Activated CD8-positive, alpha-beta T cell treated with anti-CD3 and anti-CD28 coated beads for 36 hours (primary cell): ENCODE measurements at places on chromosomes 11 and 22. TPM values are rescaled to one million over a fixed set of nuclear protein-coding genes. Genes with fewer than 3 reads are reported as not detected.
A peak's percentile ranks its signal among the peaks of the same experiment; 100 is the strongest.

DNA sequence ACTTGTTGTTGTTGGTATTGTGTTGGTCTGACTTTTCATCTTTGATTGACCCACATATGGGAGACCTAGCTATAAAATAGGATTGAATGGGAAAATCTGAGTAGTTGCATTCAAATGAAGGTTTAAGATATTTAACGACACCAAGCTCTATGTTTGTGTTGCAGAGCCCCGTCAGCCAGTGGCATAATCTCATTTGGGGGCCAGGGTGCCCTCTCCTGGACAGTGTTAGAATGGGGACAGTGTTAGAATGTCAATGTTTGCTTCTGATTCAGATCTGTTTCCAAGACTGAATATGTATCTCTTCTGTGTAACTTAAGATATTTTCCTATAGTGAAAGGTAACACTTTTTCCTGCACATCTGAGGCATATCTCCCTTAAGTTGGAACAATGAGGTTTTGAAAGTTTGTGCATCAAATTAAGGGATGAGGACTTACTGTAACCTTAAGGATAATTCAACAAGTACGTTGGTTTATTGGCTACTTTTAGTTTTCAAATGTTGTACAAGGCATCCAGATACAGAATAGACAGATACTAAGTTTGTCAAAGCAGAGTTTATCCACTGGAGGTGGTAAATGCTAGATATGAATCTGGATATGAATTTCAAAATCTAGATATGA is 5.3 kb upstream of the OR52M1 start:
- H3K4me3 ChIP-seq, result no peak overlapping the region
- H3K36me3 ChIP-seq, result no peaks in the 10 kb centered on the region
- H3K27me3 ChIP-seq, result peaks cover 2% of the 10 kb centered on the region

- H3K36me3 ChIP-seq, result no peaks in the 10 kb centered on the region
- peaks cover 31% of the 10 kb centered on the region for H3K4me1 ChIP-seq
- no peak overlapping the region for H3K4me3 ChIP-seq
- H3K27me3 ChIP-seq, result no peaks in the 10 kb centered on the region
These were observed 9.4 kb downstream of the PGM2L1 start for GRCh38 chr11:74388678-74389327.

HBG1 gene
- not detected for total RNA-seq

HEPN1 gene
- not detected for total RNA-seq

- H3K4me3 ChIP-seq, result no peak overlapping the region
- H3K36me3 ChIP-seq, result no peaks in the 10 kb centered on the region
- H3K4me1 ChIP-seq, result no peaks in the 10 kb centered on the region
- no peaks in the 10 kb centered on the region for H3K27me3 ChIP-seq
These were observed 121.6 kb downstream of the BUD13 start for GRCh38 chr11:116651098-116651736.

- H3K4me1 ChIP-seq, result no peaks in the 10 kb centered on the region
- H3K4me3 ChIP-seq, result no peak overlapping the region
- DNase-seq, result no peak
- H3K36me3 ChIP-seq, result no peaks in the 10 kb centered on the region
- H3K27me3 ChIP-seq, result peaks cover 3% of the 10 kb centered on the region
These were observed 36.3 kb downstream of the PDE2A start for GRCh38 chr11:72637926-72638325.

DNA sequence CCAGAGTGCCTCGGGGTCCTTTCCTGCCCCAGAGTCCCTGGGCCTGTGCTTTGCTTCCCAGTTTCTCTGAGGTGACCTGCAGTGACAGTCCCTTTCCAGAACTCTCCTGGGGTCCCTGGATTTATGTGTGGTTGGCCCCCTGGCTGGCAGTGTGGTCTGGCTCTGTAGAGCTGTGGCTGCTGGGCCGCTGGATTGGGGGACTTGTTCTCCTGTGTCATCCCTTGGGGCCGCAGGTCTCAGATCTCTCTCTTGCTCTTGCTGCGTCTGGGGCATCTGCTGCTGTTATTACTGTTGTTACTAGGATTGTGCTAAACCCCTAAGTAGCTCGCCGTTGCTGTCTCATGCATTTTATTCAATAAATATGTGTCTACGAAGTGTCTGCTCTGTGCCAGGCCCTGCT is 31.9 kb downstream of the FAM83F start:
- H3K4me3 ChIP-seq, result no peak overlapping the region
- no peaks in the 10 kb centered on the region for H3K27me3 ChIP-seq
- no peaks in the 10 kb centered on the region for H3K36me3 ChIP-seq
- DNase-seq, result no peak
- H3K27ac ChIP-seq, result no peak overlapping the region
- H3K4me1 ChIP-seq, result peaks cover 10% of the 10 kb centered on the region

MAP6 gene
- not detected for total RNA-seq

- peaks cover 6% of the 10 kb centered on the region for H3K27me3 ChIP-seq
These were observed 30.7 kb downstream of the FGF4 start for GRCh38 chr11:69744435-69744834.

SLC35E4 gene
- 3.4 TPM for total RNA-seq

DNA sequence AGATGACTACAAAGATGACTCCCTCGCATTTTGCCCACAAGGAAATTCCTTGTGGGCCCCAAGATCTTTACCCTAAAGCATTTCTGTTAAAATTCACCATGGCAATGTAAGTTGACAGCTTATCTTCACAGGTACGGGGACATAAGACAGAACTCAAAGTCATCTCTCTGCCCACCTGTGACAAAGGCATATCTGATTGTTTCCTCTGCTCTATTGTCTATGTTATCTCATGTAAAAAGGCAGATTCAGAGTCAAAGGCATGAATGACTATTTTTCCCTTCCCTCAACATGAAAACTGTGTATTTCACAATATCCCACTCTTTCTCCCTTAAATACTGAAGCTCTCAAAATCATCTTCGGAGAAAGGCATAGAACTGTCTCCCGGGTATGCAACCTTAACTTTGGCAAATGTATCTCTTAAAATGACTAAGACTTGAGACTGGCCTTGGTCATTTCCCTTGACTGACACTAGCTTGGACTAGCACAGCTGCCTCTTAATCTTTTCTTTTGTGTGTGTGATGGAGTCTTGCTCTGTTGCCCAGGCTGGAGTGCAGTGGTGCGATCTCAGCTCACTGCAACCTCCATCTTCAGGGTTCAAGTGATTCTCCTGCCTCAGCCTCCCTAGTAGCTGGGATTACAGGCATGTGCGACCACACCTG is 103.2 kb downstream of the MICAL3 start:
- no peaks in the 10 kb centered on the region for H3K36me3 ChIP-seq
- no peak for DNase-seq
- peaks cover 11% of the 10 kb centered on the region for H3K4me1 ChIP-seq
- no peak overlapping the region for H3K4me3 ChIP-seq
- H3K27me3 ChIP-seq, result no peaks in the 10 kb centered on the region
- H3K27ac ChIP-seq, result no peak overlapping the region

DNA sequence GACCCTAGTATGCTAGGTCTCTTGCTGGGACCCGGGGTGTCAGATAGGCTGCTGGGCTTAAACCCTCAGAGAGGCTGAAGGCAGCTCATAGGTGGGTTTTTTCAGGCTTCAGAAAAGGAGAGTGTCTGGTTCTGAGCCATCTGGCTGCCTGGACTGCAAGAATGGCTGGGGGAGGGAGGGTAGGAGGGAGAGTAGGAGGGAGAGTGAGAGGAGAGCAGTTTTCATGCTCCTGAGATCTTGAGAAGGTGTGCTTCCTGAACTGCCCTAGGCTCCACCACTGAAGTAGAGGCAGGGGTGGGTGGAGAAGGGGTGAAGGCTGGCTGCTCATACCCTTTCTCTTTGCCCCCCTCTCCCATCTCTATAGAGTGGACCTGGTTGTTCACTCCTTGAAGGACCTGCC is 4.6 kb downstream of the HMBS start:
- no peak for DNase-seq
- no peak overlapping the region for H3K27ac ChIP-seq
- H3K36me3 ChIP-seq, result peaks cover 36% of the 10 kb centered on the region
- H3K4me1 ChIP-seq, result peaks cover 29% of the 10 kb centered on the region
- H3K4me3 ChIP-seq, result no peak overlapping the region

DNA sequence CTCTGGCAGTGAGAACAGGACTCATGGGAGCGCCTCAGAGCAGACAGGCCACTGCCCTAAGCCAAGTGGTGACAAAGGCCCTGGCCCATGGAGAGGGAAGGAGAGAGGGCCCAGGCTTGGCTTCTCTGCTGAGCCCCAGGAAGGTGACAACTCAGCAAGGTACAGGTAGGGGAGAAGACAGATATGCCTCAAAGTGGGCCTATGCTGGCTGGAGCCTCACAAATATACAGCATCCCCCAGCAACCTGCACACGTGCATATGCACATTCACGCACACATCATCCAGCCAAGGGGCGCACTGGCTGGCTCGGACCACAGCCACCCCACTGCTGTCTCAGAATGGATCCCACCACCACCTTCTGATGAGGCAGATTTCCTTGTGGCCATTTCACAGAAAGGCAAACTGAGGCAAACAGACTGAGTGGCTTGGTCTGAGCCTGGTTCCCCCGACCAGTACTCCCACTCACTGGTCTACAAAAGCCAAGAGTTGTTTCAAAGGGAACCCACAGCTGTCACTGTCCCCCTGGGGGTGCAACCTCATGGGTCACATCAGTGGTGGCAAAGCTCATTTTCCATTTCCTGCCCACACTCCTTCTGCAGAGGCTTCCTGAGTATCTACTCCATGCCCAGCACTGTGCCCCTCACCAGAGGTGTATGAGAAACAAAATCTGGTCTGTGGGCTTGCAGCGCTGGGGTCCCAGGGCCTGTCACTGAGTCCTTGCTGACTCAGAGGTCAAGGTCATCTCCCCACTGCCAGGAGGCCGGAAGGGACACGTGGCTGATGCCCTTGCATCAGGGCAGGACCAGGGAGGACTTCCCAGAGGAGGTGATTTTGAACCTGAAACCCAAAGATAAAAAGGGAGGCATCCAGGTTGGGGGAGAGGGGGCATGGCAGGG is 67.3 kb upstream of the PRR5 start:
- H3K27me3 ChIP-seq, result no peaks in the 10 kb centered on the region
- no peak overlapping the region for H3K4me3 ChIP-seq
- no peaks in the 10 kb centered on the region for H3K4me1 ChIP-seq
- H3K27ac ChIP-seq, result no peak overlapping the region
- H3K36me3 ChIP-seq, result no peaks in the 10 kb centered on the region
- peak; percentile 36 for DNase-seq

GRCh38 chr11:112355726-112356125 is 95.1 kb upstream of the PLET1 start:
- DNase-seq, result peak; percentile 24
- no peaks in the 10 kb centered on the region for H3K4me1 ChIP-seq
- H3K4me3 ChIP-seq, result no peak overlapping the region
- no peaks in the 10 kb centered on the region for H3K36me3 ChIP-seq
- H3K27me3 ChIP-seq, result no peaks in the 10 kb centered on the region

- H3K27ac ChIP-seq, result no peak overlapping the region
- peaks cover 22% of the 10 kb centered on the region for H3K4me1 ChIP-seq
- DNase-seq, result no peak
These were observed 1.3 kb upstream of the BDNF start for GRCh38 chr11:27701355-27702105.

DNA sequence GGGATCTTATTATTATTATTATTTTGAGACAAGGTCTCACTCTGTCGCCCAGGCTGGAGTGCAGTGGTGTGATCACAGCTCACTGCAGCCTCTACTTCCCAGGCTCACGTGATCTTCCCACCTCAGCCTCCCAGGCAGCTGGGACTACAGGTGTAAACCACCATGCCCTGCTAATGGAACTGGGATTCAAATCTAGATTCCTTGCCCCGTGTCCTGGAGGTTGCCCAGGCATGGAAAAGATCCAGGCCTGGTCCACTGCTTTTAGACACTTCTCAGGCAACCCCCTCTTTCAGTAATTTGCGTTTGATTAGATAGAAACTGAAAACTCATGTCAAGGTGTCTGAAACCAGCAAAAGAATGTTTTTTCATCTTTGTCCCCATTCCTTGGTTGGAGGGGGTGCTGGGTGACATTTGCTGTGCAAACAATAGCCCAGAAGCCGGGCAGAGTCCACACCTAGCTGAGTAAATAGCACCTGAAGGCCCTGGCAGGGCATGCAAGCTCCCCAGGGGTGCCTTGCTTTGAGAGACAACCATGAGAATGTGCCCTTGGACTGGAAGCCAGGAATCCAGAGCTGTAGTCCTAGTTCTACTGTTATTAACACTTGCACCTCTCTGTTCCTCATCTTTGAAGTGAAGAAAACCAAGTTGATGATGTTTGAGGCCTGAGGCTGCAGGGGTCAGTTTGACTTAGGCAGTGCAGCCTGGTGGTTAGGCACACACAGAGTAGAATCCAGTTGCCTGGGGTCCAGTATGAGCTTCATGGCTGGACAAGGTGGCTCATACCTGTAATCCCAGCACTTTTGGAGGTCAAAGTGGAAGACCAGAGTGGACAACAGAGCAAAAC is 19.1 kb upstream of the XBP1 start:
- DNase-seq, result no peak
- peaks cover 17% of the 10 kb centered on the region for H3K36me3 ChIP-seq
- H3K4me3 ChIP-seq, result no peak overlapping the region

- H3K4me3 ChIP-seq, result no peak overlapping the region
- H3K27me3 ChIP-seq, result no peaks in the 10 kb centered on the region
- peaks cover 12% of the 10 kb centered on the region for H3K4me1 ChIP-seq
- peaks cover 4% of the 10 kb centered on the region for H3K36me3 ChIP-seq
These were observed 23.2 kb downstream of the ADORA2A start for GRCh38 chr22:24450610-24451009.

DNA sequence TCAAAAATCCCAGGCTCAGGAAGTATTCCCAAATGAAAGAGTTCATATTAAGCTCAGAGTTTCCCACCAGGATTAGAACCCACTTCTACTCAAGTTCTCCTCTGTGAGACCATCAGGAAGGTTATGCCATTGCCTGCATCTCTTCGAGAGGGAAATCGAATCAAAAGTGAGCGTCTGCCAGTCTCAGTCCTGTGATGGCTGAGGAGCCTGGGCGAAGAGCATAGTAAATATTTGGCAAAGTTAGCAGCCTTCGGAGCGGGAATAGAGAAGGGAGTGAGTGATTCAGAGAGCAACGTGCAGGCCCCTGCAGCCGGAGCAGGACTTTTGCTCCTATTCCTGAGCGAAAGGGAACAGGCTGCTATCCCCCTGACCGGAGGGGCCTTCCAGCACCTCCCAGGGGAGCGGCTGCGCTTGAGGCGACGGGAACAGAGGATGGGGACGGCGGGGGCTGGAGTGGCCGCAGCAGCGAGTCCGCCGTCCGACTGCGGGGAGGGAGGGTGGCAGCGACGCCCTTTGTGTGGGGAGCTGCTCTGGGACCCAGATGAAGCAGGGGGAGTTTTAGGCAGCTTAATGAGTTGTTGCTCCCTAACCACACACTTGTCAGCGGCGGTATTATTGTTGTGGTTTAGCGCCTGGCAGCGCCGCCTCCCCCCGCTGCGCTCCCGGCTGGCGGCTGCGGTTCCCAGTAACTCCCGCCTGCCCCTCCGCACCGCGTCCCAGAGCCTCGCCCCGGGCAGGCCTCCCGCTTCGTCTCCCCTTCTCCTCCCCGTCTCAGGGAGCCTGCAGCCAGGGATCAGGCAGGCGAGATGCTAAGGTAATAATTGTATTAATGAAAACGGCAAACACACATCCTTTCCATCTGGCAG is 21.7 kb upstream of the NRGN start:
- H3K4me1 ChIP-seq, result peaks cover 20% of the 10 kb centered on the region
- no peak overlapping the region for H3K27ac ChIP-seq
- DNase-seq, result peak; percentile 33
- H3K4me3 ChIP-seq, result peak overlapping the region; percentile 50
- no peaks in the 10 kb centered on the region for H3K36me3 ChIP-seq

- H3K4me1 ChIP-seq, result peaks cover 24% of the 10 kb centered on the region
- no peak overlapping the region for H3K4me3 ChIP-seq
- no peaks in the 10 kb centered on the region for H3K36me3 ChIP-seq
- no peaks in the 10 kb centered on the region for H3K27me3 ChIP-seq
- no peak for DNase-seq
These were observed 84.6 kb upstream of the NNMT start for GRCh38 chr11:114211444-114212121.
